ENCODE measurements at places on chromosomes 7 and 10.

DNA sequence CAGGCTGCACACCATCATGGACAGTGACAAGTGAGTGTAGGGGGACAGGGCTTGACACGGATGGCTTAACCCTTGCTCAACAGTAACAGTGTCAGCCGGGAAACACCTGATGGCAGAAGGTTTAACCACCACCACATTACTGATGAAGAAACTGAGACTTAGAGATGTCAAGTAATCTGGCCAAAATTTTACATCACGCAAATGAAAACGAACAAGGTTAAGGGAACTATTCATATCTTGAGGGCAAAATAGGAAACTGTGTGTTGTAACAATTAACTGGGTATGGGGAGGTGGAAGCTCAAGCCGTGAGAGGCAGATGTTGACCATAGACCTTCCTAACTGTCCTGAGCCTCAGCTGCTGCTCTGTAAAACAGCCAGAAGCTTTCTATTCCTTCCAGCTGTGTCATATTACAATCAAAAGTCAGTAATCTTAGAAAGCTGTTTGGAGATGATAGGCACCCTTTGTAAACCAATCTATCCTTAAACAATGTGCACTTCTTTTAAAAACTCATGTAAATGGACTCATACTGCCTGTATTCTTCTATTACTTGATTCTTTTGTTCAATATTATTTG lies 68.4 kb downstream of the ABCC2 start:
- no peak for DNase-seq

GRCh38 chr7:6718124-6718523 lies 11.4 kb upstream of the ZNF12 start:
- no peak for DNase-seq

GRCh38 chr7:156827587-156828203 lies 65.3 kb downstream of the LMBR1 start:
- DNase-seq: no peak

GRCh38 chr10:102713539-102713813 lies 721 bp downstream of the ARL3 start:
- no peak for DNase-seq

- DNase-seq: no peak
Measured at GRCh38 chr10:110643653-110644597, at the start of gene RBM20. RBM20 (plus strand) TSS chr10:110644336; CDS start chr10:110644455, 119 bp downstream.

GRCh38 chr10:65291286-65291685 lies 1634.5 kb upstream of the LRRTM3 start:
- no peak for DNase-seq

GRCh38 chr7:129865093-129865924 lies 87.5 kb downstream of the UBE2H start:
- no peak for DNase-seq

DNA sequence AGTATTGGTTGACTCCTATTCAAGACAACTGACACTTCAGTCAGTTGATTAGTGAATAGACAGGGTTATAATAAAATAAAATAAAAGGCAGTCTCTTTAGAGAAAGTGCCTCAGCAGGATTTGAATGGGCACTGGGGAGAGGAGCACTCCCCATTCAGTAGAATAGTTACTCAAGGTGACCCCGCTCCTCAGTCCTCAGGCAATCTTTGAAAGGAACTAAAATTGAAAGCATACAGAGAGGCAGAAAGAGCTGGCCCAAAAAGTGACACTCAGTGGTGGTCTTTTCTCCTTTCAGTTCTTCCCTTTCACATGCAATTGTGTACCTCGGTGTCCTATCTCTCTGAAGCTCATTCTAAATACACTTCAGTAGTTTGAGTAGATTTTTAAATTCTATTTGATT lies 47.4 kb upstream of the MACC1 start:
- no peak for DNase-seq

DNA sequence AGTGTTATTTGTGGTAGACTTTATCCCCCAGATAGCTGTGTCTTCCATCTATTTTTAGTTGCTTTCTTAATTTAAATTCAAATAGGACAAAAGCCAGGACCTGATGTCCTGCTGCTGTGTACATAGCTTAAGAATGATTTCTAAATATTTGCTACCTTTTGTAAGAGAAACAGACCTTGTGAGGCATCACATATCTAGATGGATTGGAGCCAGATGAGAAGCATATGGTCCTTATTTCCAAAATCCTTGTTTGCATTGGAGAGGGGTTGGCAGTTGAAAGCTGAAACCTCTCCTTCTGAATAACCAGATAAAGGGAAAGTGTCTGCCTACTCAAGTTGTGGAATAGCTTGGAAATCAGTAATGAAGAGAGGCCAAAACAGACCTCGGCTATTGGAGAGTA lies 50.7 kb upstream of the AMPH start:
- DNase-seq: no peak

- no peak for DNase-seq
Measured at GRCh38 chr10:128063736-128064107, 62.5 kb downstream of the MKI67 start.

GRCh38 chr7:6642239-6642839 lies 5.2 kb downstream of the ZNF316 start:
- DNase-seq: no peak

GRCh38 chr10:116278846-116279245 lies 5.8 kb upstream of the GFRA1 start:
- no peak for DNase-seq

Measured in SIG-M5 (cell line).